M059J (cell line): ENCODE measurements at places on chromosomes 11 and 22. TPM values are rescaled to one million over a fixed set of nuclear protein-coding genes. Genes with fewer than 3 reads are reported as not detected.

Gene CRYBB2
- total RNA-seq = 0.30 TPM in 1 of 2 replicates, not detected in the other

GRCh38 chr11:69912911-69913451 is 93.8 kb upstream of the FGF3 start:
- peak; percentile 40 for DNase-seq

Gene SYT13
- total RNA-seq = 6.2 and 7.2 TPM in 2 replicates

GRCh38 chr11:65883786-65884715 is 4.2 kb downstream of the FIBP start:
- DNase-seq = no peak

- no peak for DNase-seq
Measured at GRCh38 chr11:108224366-108224765, 1.5 kb downstream of the ATM start.

Gene OR2AG1
- not detected in 2 replicates for total RNA-seq

DNA sequence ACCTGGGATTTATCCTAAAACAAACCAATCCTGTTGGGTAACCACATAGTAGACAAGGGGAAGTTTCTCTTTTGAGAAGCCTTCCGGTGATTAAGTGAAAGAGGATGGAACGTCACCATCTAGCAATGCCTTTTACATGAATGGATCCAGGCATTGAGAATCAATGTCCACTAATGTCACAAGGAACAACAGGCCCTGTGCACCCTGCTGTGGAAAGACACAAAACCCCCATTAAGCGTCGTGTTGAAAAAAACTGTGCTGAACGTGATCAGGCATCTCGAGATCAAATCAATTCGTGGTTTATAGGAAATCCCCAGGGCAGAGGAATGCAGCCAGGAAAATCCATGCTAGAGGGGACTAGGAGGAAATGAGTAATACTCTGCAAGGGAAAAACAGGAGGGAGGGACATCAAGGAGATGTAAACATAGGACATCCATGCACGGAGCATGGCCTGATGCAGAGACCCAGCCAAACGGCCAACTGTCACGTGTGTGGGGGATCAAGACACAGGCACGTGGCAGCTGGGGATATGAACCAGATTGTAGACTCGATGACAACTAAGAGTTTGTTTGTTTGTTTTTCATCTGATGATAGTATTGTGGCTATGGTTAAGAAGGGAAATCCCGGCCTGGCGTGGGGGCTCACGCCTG is 38.6 kb upstream of the CARS1 start:
- DNase-seq = peak; percentile 92
